HTR-8/SVneo (cell line): ENCODE measurements at places on chromosomes 7 and 10.

DNA sequence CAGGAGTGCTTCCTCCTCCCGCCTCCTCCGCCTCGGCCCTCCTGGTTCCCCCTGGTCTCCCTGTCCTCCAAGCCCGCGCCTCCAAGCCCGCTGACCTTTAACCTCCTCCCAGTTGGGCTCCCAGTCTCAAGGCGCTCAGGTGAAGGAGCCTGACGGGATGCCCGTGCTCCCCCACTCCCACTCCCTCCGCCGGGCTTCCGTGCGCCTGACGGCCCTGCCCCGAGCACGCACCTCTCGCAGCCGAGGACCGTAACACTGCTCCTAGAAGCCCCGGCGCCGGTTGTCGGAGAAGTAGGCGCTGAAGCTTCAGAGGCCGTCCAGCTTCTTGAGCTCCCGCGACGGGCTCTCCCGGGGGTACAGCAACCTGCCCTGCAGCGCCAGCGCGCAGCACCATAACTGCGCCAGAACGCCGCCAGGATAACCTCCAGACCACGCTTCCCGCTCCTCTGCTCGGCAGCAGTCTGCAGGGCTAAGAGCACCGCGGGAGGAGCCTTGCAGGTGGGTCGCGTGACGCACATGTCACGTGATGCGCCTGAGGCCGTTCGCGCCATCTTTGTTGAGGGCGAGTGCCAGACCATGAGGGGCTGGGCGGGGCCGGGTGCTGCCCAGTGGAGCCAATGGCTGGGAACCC is 71.0 kb upstream of the ZNF479 start:
- DNase-seq = no peak

- DNase-seq = no peak
These were observed 68.0 kb upstream of the ZNF438 start for GRCh38 chr10:31099664-31100063.

DNA sequence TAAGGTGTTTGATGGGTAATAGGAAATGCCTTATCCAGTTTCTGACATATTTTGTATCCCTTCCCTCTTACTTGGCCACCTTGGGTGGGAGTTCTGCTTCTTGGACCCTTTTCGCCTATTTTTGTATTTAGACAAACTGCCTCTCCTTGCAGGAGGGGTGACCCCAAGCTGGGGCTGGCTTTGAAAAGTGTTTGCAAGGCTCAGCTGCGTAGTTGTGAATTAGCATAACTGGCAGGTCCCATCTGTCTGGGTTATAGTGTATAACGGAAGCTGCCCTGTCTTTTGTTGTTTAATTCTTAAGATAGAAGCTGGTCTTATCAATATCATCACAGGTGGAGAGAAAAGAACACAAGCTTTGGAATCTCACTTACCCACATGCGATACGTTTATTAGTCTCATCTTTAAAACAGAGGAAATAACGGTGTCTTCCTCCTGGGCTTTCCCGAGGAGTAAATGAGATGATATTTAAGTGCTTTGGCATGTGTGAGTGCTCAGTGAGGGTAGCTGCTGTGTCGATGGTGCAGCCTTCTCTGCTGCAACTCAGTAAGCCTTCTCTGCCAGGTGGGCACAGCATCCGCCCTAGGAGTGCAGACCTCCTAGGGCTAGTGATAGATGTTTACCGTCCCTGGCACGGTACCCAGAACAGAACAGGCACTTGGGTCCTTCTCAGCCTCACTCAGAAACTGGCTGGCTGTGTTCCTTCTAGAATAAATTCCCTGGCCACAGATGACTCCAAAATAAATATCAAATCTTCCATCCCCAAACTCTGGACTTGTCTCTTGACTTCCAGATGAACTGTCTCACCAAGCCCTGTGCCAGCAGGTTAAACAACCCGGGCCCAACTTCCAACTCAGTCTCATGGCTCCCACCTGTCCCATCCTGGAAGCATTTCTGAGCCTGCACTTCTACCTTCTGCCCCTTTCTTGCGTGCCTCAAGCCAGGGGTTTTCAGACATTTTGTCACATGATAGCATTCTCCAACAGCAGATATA is 227.3 kb downstream of the GFRA1 start:
- DNase-seq = no peak

DNA sequence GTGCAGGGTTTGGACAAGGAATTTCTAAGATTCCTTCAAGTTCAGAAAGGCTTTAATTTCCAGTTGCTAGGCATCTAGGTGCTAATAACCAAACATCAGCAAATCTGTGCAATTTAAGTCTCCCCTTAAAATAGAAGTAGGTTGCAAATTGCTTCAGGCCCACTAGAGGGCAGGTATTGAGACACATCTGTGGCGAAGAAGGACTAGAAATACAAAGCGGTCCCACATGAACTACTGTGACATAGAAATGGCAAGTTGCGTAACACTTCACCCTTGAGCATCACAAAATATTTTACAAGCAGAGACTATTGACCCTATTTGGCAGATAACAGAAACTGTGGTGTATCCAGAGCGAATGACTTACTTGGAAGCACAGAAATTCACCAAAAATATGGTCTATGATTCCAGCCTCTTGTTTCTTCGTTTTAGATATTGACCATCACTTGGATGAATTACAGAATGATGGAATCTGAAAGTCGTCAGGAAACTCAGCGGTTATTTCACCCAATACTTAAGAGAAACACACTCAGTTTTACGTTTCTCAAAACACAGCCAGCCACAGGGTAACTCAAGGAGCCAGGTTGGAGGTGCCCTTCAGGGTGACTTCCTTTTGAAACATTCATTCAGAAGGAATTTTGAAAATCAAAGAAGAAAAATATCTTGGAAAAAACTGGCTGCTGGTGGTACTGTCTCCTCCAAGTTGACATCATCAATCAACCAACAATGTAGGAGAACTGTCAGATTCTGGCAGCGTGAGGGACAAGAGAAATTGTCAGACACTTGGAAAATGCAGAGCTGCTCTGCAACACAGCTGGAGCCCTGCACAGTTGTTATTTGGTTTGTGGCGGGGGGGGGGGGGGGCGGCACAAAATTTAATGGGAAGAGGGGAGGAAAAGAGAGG is 256.3 kb upstream of the MINDY3 start:
- no peak for DNase-seq

- DNase-seq = no peak
These were observed 6.4 kb downstream of the USP6NL start for GRCh38 chr10:11604865-11605650.

- DNase-seq = no peak
These were observed 235.0 kb downstream of the FANK1 start for GRCh38 chr10:126131341-126131740.

DNA sequence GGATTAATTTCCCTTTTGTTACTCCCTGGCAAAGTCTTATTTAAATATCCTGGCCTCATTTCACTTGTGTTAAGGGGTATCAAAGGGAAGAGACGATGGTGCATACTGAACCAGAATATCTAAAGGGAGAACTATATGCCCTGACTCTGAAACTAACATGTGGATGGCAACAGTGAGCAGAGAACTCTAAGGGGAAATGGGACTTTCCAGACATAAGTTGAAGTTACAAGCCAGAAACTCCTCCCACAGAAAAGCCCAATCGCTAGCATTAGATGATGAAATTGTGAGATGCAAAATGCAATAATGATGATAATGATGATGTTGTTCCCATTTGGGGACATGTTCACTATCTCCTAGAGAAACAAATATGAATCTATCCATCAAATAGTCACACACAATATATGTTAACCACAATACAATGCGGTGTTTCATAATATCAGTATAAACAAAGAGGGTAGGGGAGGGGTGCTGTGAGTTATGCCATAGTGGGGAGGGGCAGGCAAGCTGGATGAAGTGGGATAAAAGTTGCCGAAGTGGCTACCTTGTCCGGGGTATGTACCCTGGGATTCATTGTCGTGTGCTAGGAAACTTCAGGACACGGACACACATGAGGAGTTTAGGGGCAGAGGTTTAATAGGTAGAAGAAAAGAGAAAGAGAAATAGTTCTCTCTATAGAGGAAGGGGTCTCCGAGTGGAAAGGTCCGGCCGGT is 37.1 kb downstream of the TMEM229A start:
- no peak for DNase-seq

GRCh38 chr7:155167706-155168365 is 97.7 kb downstream of the HTR5A start:
- no peak for DNase-seq

DNA sequence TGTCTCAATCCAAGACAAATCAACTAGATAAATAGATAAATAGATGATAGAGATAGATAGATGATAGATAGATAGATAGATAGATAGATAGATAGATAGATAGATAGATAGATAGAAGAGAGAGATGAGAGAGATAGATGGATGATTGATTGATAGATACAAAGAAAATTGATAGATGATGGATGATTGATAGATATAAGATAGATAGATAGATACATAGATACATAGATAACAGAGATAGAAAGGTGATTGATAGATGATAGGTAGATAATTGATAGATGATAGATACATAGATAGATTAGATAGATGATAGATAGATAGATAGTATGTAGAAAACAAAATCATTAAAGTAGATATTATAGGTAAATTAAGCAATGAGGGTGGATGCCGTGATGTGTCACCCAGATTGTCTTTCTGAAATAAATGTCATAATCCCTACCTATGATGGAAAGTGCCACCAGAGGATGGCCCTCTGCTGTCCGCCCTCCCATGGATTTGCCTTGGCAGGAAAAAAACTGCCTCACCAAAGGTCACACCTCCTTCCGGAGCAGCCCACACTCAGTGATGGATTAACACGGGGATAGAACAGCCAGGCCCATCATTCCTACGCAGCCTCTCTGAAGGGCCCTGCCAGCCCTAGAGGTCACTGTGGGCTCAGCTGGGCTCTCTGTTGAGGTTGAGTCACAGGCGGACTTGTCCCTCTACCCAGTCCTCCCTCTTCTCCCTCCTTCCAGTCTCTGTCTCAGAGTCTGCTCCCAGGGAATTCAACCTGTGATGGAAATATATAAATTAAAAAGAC is 50.8 kb downstream of the KCNH2 start:
- DNase-seq = no peak

GRCh38 chr10:14873090-14873760 is 5.4 kb upstream of the SUV39H2 start:
- DNase-seq = no peak

GRCh38 chr10:12214763-12215218 is 18.8 kb downstream of the CDC123 start:
- DNase-seq = peak; percentile 19

- DNase-seq = no peak
These were observed 287.0 kb upstream of the CDC14C start for GRCh38 chr7:48637382-48637781.

DNA sequence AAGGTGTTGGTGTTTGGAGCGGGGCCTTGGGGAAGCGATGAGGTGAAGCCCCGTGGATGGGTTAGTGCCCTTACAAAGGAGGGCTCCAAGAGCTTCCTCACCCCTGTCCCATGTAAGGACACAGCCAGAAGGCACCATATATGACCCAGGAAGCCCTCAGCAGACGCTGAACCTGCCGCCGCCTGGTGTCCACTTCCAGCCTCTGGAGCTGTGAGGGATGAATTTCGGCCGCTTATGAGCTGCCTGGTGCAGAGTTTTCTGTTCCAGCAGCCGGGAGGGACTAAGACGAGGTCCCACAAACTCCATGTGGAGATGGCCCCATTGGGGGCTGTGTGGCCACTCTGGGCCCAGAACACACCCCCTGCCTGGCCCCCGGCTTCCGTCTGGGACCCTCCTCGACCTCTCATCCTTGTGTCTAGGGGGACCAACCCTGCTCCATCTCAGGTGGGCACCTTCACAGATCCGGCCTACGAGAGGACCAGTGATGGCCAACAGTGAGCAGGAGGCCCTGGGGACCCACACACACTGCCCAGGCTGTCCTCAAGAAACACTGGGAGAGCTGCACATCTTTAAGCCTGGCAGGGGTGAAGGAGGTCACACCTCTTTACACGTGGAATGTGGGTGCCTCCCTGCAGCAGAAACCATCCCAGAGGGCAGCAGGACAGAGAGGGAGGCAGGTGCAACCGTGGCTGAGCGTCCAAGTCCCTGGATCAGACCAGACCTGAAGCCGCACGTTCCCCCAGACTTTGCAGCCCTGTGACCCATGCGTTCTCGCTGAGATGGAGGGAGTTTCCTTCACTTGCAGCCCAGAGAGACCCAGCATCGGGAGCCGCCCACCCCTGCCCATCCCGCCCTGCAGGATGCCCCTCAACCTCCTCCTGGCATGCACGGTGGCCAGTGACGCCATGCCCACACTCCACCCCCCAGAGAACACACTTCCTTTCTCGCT is 96.1 kb downstream of the PDGFA start:
- no peak for DNase-seq

- DNase-seq = no peak
These were observed 2.5 kb upstream of the KPNA7 start for GRCh38 chr7:99210265-99210970.

GRCh38 chr10:17918187-17918903 is 33.4 kb upstream of the SLC39A12 start:
- no peak for DNase-seq

DNA sequence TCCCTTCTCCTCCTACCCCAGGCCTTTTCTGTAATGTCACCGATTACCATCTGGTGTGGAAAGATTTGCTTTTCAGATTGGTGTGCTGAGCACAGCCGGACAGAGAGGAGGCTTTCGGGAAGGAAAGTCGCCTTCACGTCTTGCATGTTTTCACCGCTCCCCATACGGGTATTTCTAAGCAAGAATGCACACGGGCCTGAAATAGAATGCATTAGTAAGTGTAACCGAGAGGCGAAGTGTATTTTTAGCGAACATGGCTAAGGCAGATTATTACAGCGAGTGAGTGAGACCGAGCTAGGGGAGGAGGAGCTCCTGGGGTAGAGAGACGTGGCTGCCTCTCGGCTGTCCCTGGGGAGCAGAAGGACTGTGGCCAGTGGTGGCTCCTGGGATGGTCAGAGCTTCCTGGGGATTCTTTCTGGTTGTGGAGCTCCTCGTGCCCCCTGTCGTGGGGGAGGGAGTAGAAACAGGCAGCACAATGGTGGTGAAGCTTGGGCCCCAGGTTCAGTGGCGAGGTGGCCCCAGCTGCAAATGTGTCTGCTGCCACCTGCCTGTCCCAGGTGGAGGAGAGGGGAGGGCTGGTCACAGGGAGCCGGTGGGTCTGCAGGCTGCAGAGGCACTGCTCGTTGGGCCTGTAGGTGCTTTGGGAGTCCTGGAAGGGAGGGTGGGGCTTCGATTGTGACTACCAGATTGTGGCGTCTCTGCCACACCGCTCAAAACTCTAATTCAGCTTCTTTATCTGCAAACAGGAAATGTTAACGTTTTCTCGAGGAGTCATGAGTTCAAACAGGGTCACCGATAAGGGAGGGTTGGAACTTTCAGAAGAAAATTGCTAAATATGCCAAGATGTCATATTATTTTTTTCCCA is 135.8 kb downstream of the CAMK1D start:
- no peak for DNase-seq

DNA sequence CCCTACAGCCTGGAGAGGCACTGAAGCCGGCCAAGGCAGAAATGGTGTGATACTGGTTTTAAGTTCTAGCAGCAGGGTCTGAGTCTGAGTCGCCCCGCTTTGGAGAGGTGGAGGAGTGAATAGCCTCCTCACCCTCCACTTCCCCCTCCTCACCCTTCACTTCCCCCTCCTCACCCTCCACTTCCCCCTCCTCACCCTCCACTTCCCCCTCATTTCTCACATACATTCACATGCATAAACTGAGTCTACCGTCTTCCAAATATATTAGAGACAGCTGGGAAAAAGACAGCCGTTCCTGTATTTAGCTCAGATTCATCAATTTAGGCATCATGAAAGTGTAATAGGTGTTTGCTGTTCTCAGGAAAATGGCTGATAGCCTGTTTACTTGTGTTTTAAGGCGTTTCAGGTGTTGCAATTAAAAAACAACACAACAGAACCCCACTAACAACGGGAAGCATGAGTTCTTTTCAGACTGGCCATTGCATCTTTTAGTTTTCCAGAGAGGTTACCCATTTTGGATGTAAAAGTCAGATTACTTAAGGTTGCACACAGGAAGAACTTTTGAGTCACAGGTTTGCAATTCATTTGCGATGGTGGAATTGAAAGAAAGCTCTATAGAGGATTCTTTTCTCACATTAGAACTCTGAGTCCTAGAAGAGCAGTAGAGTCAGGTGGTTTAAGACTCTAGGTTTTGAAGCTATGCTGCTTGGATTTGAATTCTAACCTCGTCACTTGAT is 861 bp downstream of the NRBF2 start:
- no peak for DNase-seq
